Esophagus squamous epithelium (tissue), 5 donors: ENCODE measurements at places on chromosomes 6 and 20.

DNA sequence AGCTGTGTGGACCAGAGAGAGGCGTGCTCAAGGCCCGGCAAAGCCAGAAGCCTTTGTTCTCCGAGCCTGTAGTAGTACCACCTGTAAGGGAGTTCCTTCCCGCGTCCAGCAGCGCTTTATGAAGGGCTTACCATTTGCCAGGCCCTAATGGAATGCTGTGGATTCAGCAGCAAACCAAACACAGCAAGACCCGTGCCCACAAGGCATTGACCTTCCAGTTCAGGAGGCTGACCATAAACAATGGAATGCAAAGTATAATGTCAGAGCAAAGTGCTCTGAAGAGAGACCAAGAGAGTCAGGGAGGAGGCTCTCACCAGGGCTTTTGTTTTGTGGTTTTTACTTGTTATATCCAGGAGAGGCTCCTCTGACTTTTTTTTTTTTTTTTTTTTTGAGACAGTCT, 209.8 kb downstream of the ZMYND8 start:
- no peak for DNase-seq

- DNase-seq, result no peak
These were observed 184.4 kb downstream of the PRL start for GRCh38 chr6:22112461-22112860.

- DNase-seq, result no peak
These were observed 720.7 kb upstream of the ADGRB3 start for GRCh38 chr6:67914419-67914818.

GRCh38 chr6:144955392-144955791, 670.3 kb downstream of the UTRN start:
- no peak for DNase-seq

DNA sequence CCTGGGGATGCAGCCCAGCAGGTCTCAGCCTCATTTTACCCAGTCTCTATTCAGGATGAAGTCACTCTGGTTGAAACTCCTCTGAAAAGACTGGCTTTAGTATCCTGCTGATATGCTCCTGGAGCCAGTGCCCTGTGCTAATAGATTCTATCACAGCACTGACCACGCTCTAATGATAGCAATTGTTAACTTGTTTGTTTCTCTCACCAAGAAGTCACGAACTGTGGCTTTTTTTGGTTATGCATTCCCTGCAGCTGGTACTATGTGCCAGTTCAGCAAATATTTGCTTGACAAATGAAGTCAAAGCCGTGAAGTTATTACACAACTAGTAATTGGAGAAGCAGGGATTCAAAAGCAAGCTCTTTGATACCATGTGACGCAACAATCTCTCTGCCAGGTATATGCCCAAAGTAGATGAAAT, 754.6 kb downstream of the KIF16B start:
- no peak for DNase-seq

DNA sequence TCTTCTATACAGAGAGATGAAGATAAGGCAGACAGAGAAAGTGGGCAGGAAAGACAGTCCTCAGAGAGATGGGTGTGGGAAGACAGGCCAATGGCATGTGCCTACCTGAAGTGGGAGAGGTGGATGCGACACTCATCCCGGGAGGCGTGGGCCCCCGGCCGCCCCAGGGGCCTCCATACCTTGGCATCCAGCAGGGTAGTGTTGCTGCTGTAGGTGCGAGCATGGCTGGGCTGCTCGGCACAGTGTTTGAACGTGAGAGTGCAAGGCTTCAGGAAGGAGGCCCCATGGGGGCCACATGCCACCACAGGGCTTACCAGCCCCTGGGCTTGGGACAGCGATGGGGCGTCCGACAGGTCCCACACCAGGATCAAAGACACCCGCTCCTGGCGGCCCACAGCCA, 5.2 kb downstream of the UNC5CL start:
- DNase-seq, result no peak

DNA sequence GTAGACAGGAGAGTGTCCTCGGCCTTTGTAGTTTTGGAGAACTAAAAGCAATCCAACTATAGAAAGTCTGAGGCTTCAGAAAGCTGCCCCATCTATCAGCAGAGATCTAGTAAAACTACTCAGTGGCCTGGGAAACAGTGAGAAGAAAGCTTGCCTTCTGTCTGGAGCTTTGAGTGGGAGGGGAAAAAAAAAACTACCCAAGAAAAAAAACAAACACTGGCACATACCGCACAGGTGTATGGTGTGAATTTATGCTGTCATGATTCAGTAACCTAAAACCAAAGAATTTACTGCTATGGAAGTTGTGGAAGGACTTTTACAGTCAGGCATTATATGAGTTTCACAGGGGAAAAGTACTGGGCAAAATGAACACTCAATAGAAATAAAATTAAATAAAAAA, 280.5 kb downstream of the ADGRB3 start:
- no peak for DNase-seq

DNA sequence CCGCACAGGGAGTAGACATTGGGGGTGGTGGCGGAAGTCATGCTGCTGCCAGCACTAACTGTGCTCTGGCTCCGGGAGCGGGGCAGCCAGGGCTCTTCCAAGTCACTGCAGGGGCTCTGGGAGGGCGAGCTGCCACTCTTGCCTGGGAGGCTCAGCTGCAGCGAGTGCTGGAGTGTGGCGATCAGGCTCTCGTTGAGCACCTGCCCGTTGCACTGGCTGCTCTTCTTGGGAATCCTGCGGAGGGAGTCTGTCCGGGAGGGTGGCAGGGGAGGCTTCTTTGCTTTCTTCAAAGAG, 28.0 kb downstream of the HEBP2 start:
- no peak for DNase-seq

- DNase-seq, result no peak
These were observed 6.0 kb downstream of the C6orf141 start for GRCh38 chr6:49556429-49556837.

GRCh38 chr6:121823437-121823851, 388.0 kb downstream of the GJA1 start:
- no peak for DNase-seq

- DNase-seq, result no peak
These were observed 168.7 kb downstream of the PAX1 start for GRCh38 chr20:21874127-21874526.
